ENCODE measurements at places on chromosomes 16 and 17.

DNA sequence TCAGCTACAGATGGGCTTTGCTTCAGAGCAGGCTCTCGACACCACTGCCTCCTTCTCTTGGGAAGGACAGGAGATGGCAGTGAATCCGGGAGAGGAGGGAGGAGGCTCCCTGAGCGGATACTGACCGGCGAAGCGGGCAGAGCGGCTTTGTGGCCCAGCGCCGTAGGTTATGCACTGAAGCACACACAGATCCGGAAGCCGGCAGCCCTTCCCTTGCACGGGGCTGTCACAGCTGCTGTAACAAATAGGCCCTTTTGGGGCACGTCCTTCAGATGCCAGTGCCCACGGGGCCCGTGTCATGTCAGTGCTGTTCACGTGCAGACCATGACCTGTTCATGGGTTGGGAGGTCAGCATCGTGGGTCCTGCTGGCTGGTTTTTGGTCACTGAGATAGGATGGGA is 144.7 kb upstream of the CHMP6 start:
- DNase-seq: no peak

DNA sequence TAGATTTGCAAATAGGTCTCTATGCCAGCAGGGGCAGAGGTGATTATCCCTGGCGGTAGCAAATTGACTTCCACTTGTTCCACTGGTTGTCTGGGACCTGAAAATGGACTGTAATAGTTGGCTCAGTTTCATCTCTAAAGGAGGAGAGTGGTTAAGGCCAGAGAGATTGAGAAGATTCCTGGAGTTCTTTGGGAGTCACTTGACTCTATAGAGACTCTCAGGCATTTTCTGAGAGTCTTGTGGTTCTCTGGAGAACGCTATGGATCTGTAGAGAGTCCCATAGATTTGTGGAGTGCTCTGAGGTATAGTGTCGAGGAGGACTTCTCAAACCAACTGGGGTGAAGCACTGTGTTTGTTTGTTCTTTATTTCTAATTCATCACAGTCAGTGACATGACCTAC is 8.9 kb upstream of the PMP22 start:
- DNase-seq: no peak

- no peak for DNase-seq
Measured at GRCh38 chr16:22077700-22078313, 14.5 kb upstream of the VWA3A start.

- no peak for DNase-seq
Measured at GRCh38 chr16:84952335-84953189, 58.8 kb downstream of the ZDHHC7 start.

- no peak for DNase-seq
Measured at GRCh38 chr16:81349608-81350305, 35.0 kb downstream of the GAN start.

DNA sequence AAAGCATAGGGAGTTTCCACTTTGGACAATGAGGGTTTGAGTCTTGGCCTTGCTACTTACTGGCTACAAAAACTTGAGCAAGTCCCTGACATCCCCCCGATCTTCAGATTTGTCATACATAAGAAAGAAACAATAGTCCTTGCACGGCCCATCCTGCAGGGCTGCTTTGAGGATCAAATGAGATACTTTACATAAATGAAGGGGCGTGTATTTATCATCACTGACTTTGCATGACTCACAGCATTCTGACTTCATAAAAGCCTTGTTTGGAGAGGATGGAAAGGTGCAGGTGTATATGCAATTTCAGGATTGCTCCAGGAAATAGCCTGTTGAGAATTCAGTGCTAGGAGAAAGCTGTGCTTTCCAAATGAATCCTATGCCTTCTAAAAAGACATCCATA is 465.0 kb upstream of the MAF start:
- DNase-seq: no peak

DNA sequence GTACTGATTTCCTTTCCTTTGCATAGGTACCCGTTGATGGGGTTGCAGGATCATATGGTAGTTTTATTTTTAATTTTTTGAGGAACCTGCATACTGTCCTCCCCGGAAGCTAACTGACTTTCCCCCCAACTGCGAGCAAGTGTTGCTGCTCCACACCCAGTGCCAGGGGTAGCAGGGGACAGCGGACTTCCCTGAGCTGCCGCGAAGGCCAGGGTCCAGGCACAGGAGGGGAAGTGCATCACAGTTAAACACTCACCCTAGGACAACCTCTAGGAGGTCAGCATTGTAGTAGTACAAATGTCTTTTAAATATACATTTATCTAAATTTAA is 201.7 kb downstream of the NPIPB11 start:
- no peak for DNase-seq

DNA sequence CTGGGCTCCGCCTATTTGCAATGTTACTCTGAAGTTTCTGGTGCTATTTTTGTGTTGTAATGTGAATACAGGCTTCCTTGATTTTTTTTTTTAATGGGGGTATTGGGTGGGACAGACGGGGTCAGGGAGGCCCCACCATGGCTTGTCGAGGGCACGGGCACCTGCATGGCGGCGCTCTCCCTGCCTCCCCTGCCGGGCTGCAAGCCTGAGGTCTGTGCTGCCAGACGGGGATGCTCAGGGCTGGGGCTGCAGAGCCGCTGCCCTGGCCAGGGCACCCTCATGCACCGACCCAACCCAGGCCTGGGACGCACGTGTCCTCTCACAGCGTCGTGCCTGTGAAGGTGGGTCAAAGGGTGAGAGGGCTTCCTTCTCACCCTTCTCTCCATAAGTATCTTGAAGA is 13.0 kb upstream of the ZFPM1 start:
- no peak for DNase-seq

- no peak for DNase-seq
Measured at GRCh38 chr16:57115514-57116182, 23.3 kb downstream of the CPNE2 start.

- no peak for DNase-seq
Measured at GRCh38 chr17:992933-993332, 4.0 kb upstream of the TIMM22 start.

GRCh38 chr16:85205747-85206471 is 93.6 kb upstream of the CIBAR2 start:
- no peak for DNase-seq

DNA sequence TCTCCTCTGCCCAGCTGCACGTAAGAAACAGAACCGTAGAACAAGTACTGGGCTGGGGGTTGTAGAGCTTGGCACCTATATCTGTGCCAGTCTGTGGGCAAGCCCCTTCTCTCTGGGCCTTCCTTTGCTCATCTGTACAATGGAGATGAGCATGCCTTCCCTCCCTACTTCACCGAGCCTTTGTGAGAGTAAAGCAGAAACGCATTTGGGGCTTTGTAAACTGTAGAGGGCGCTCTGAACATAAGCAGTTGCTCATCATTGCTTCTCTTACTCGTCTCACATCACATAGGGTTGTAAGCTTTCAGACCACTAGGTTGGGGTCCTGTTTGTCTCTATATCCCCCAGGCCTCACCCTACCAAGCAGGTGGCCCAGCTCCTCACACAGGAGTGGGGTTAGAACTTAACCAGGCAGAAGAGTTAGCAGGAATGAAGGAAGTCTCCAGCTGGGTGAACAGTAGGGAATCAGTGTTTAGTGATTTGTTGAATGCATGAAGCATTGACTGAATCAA is 15.1 kb downstream of the SAMD14 start:
- no peak for DNase-seq

DNA sequence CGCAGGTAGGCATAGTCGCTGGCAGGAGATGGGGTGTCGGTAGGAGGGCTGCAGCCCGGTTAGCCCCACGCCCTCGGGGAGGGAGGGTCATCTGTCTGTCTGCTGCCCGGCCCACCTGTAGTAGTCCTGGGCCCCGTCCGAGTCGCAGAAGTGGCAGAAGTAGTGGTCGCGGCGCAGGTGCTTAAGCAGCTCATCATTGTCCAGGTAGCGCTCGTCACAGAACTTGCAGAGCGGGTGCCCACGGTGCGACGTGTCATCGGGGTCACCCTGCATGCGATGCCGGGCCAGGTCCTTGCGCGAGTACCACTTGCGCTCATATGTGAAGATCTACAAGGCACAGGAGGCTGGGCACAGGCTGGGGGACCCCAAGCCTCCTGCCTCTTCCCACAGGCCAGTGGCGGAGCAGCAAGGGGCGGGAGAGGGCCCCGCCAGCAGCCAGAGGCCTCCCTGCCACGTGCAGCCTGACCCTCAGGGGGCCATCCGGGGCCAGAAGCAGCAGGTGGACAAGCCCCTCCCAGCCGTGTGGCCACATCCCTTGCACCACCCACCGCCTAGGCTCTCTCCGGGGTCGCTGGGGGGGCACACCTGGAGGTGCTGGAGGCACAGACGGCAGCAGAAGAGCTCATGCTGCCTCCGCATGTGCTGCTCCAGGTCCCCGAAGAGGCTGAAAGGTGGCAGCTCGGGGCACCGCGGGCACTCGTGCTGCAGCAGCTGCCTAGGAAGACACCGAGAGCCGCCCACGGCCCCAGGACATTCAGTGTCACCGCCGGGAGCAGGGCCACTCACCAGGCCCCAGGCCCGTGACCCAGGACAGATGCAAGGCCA is 7.0 kb downstream of the ZNF598 start:
- DNase-seq: no peak

DNA sequence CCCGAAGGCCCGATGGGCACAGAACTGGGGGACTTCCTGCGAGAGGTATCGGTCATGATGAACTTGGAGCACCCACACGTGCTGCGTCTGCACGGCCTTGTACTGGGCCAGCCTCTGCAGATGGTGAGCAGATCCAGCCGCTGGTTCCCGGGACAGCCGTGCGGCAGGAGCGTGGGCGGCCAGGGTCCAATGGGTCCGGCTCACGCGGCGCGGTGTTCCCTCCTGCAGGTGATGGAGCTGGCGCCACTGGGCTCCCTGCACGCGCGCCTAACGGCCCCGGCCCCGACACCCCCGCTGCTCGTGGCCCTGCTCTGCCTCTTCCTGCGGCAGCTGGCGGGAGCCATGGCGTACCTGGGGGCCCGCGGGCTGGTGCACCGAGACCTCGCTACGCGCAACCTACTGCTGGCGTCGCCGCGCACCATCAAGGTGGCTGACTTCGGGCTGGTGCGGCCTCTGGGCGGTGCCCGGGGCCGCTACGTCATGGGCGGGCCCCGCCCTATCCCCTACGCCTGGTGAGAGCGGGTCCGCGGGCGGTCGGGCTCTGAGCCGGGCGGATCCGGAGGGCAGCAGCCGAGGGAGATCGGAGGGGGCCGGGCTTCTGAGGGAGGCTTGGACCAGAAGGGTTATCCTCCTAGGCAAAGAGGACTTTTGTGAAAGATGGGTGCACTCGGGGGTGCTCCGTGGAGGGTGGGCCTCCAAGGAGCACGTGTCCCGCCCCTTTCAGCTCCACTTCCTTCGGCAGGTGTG is 3.0 kb downstream of the TNK1 start:
- no peak for DNase-seq

DNA sequence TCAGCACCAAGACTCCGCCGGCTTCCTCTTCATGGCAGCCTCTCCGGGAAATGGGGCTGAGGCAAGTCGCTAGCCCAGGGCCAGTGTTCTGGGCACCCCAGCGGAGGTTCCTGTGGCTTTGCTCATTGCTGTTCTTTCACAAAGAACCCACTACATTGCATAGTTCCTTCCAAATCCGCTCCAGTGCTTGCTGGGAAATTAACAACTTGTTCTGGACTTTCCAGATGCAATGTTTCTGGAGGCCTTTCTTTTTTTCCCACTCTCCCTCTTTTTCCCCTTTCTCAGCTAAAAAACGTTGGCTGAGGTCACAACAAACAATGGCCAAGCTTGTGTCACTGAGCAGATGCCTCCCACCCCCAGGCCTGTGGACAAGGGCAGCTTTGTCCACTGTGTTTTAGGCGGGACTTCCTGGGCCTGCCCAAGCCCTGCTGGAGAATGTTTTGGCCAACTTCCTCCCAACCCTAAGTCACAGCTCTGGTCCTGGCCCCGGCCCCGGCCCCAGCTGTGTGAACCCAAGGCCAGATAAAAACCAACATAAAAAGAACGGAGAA is 131.5 kb upstream of the RCVRN start:
- DNase-seq: no peak

DNA sequence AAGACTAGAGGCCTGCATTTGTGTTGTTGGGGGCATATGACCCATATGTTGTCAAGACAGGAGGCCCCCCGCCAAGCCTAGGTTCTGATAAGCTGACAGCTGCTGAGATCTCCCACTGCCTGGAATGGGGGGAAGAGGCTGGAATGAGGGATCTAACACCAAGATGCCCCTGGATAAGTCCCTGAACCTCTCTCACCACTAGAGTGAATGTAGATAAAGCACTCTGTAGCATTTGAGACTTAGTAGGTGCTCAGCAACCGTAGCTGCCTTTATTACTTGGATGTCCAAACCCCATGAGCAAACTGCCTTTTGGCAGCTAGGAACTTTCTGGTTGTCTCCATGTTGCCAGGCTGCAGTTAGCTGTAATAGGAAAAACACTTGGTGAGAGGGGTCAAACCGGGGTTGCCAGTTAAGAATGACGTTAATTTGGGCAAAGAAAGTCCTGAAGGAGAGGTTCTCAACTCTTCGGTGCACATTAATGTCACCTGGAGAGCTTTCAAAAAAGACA is 4.4 kb upstream of the RASL10B start:
- no peak for DNase-seq

- no peak for DNase-seq
Measured at GRCh38 chr16:15031586-15031985, 24.3 kb downstream of the NTAN1 start.

DNA sequence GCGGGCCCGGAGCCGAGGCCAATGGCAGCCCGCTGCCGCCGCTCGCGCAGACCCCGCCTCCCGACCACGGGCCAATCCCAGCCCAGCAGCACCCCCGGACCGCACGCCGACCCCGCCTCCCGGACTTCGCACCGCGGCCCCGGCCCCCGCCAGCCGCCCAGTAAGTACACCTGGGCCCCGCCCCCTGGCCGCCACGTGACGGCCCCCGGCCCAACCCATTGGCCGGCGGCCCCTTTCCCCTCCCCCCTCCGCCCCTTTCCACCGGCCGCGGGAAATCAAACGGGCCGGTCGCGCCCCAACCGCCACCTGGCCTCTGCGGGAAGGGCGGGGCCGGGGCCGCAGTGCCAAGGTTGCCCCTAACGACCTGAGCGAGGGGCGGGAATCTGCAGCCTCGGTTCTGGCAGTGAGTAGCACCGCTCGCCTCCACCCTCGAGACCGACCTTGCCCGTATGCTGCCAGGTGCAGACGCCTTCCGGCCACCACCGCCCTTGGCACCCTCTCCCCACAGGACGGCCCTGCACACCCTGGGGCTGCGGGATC is at the start of gene YBX2:
YBX2 (minus strand) TSS at position 26 of the 540 bp plus-strand sequence. CDS start 139 bp downstream, outside the sequence.
- DNase-seq: no peak

GRCh38 chr16:29852654-29853053 is 10.4 kb downstream of the CDIPT start:
- no peak for DNase-seq

DNA sequence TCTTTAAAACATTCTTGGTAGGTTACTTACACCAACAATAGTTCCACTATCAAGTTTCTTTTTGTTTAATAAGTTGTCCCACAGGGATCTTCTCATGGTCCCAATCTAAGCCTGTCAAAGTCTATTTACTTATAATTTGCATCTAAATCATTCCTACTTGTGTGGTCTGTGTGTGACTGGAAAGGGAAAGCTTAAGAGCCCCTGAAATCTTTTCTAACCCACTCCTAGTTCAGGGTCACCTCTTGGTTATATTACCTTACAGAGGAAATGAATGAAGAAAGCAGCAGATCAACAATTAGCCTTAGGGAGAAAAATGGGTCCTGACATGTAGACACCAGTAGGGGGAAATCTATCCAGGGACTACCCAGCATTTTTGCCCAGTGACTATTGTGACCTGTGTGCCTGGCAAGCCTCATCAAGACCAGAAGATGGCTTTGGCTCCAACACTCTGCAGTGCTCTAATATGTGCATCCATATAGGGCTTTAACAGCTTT is 110.4 kb upstream of the HAS3 start:
- DNase-seq: no peak

GRCh38 chr16:60720060-60720459 is 1316.2 kb downstream of the CDH8 start:
- DNase-seq: no peak

Measured in NCI-H2081 treated with DMSO at 0.1 percent for 48 hours (cell line).